ENCODE measurements at places on chromosomes 7 and 10.

GRCh38 chr7:41193738-41194282 lies 509.1 kb downstream of the INHBA start:
- H3K4me3 ChIP-seq, result no peak overlapping the region
- H3K36me3 ChIP-seq, result no peaks in the 10 kb centered on the region
- no peaks in the 10 kb centered on the region for H3K27me3 ChIP-seq
- H3K27ac ChIP-seq, result no peak overlapping the region

- H3K4me1 ChIP-seq, result peaks cover 6% of the 10 kb centered on the region
- H3K36me3 ChIP-seq, result no peaks in the 10 kb centered on the region
- peak overlapping the region; percentile 84 for H3K27ac ChIP-seq
- H3K27me3 ChIP-seq, result no peaks in the 10 kb centered on the region
These were observed 1.0 kb downstream of the OSBPL3 start for GRCh38 chr7:24978843-24979469.

- H3K4me3 ChIP-seq, result no peak overlapping the region
- peaks cover 16% of the 10 kb centered on the region for H3K4me1 ChIP-seq
- H3K27me3 ChIP-seq, result no peaks in the 10 kb centered on the region
- no peaks in the 10 kb centered on the region for H3K36me3 ChIP-seq
These were observed 31.5 kb upstream of the DDX50 start for GRCh38 chr10:68869623-68870022.

DNA sequence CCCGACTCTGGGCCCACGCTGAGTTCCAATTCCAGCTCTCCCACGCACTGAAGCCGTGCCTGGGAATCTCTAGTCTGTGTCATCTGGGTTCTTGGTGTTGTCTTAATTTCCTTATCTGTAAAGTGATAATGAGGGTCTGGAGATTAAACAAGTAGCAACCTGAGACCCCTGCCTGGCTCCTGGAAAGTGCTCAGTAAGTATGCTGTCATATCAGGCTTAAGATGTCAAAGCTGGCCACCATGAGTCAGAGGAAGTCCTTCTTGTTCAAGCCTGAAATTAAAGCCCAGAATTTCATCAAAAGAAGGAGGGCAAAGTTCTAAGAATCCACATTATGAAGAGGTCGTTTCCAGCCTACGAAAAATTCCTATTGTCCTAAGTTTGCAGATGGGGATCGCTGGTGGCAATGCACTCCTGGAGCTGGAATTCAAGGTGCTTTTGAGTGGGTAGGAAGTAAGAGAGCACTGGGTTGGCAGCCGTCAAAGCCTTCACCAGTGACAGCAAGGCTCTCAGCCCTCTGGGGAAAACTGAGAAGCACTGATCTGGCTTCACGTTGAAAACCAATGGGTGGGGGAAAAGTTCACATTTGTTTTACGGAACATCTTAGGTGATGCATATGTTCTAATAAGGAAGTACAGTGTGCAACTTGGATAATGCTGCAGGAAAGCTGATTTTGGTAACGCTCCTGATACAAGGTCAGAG lies 50.3 kb upstream of the NCAPG2 start:
- peaks cover 5% of the 10 kb centered on the region for H3K36me3 ChIP-seq
- no peak overlapping the region for H3K4me3 ChIP-seq
- no peak overlapping the region for H3K27ac ChIP-seq

DNA sequence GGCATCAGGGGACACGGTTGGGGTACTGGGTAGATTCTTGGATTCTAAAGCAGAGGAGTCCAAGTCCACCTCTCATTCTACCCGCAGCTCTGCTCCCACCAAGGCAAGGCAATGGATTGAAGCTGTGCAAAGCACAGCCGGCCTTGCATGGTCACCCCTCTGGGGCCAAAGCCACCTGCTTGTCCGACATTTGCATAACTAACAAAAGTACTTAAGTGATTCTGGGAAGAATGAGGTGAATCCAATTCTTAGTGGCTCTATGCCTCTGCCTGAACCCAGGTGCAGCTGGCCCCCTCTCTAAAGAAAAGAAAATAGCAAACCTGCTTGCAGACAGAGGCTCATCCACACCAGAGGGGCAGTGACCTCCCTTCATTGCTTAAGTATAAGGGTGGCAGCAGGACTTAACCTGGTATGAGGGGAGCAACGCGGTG lies 10.7 kb upstream of the COBL start:
- no peaks in the 10 kb centered on the region for H3K36me3 ChIP-seq
- no peak for DNase-seq
- no peaks in the 10 kb centered on the region for H3K4me1 ChIP-seq
- no peak overlapping the region for H3K4me3 ChIP-seq
- no peak overlapping the region for H3K27ac ChIP-seq
- H3K27me3 ChIP-seq, result no peaks in the 10 kb centered on the region

DNA sequence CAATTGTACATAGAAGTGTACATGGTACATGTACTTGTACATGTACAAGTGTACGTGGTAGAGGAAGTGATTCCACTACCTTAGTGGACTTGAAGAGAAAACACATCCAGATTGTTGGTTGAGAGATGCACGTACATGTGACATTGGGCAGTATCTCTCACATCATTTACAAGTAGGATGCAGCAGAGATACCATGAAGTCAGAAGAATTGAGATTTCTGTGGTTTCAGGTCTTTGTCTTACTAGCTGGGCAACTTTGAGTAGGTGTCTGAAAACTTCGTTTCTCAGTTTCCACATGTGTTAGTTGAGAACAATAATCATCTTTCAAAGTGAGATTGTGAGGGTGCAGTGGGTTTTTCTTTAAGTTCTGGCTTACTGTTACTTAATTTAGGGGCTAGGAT lies 21.5 kb downstream of the CLDN12 start:
- no peaks in the 10 kb centered on the region for H3K4me1 ChIP-seq
- H3K36me3 ChIP-seq, result no peaks in the 10 kb centered on the region
- H3K27ac ChIP-seq, result no peak overlapping the region
- no peak for DNase-seq
- no peaks in the 10 kb centered on the region for H3K27me3 ChIP-seq
